NCI-H446 treated with DMSO at 0.1 percent for 48 hours (cell line): ENCODE measurements at places on chromosomes 6 and 20.

GRCh38 chr20:63589261-63590217 is 15.5 kb upstream of the HELZ2 start:
- DNase-seq = no peak

DNA sequence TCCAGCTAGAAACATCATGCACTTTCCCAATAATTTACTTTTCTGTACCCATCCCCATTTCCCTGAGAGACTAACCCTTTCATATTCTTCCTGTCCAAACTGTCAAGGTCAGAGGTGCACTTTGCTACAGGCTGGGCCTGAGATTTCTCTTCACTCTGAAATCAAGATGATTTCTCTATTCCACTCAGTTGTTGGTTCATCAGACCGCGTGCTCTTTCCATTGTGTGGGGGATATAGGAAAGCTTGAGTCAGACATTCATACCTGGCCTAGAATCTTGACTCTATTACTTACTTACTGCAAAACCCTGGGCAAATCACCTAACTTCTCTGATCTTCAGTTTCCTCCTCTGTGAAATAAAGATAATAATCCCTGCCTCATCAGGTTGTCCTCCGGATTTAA is 4.7 kb upstream of the ZDHHC14 start:
- no peak for DNase-seq

DNA sequence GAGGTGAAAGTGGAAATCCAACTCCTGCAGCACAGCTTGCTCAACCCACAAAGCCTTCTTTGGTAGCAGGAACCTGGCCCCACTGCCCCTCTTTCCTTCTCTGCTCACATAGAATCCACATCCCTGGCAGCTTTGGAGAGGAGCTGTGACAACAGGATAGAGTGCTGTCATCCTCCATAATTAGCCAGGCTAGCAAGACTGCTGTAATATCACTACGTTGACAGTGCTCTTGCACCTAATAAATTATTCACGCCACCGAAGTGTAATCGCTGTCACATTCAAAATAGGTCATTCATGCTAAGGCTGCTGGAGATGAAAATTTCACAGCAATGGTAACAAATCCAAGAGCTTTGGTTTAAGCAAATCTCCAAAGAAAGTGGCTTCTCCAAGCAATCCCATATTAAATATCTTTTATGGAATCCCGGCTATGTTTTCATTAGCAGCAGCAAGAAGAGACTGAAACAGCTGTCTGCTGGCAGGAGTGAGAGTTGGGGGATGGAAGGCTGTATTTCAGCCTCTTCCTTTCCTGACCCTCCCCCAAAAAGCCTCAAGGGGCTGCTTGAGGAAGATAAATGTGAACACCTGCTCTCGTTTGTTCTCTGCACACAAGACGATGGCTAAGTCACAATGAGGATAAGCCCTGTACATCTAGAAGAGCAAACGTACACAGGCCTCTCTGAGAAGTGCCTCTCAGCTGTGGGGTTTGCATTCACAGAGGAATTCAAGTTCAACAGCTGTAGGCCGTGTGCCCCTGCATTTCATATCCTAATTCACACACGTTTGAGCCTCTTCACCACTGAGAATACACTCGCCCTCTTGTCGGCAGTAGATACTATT is 16.5 kb downstream of the RIPOR2 start:
- no peak for DNase-seq

- no peak for DNase-seq
Observed at GRCh38 chr6:125679128-125679527, 70.3 kb upstream of the HEY2 start.

DNA sequence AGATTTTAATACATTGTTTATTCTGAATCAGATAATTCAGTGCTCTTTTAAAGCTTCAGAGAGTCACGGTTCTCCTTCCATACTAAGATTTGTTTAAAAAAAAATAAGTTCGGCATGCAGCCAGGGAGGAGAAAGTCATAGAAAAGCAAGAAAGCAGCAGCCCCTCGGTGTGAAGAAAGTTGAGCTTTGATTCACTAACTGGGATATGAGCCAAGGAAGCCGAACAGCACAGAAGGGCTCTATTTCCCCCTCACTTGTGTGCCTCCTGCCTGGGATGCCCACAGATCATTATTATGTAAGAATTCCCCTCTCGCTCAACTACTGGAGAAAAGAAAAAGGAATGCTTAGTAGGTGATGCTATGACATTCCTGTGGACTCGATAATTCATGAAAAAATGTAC is 69.3 kb upstream of the SYNJ2 start:
- peak; percentile 32 for DNase-seq

DNA sequence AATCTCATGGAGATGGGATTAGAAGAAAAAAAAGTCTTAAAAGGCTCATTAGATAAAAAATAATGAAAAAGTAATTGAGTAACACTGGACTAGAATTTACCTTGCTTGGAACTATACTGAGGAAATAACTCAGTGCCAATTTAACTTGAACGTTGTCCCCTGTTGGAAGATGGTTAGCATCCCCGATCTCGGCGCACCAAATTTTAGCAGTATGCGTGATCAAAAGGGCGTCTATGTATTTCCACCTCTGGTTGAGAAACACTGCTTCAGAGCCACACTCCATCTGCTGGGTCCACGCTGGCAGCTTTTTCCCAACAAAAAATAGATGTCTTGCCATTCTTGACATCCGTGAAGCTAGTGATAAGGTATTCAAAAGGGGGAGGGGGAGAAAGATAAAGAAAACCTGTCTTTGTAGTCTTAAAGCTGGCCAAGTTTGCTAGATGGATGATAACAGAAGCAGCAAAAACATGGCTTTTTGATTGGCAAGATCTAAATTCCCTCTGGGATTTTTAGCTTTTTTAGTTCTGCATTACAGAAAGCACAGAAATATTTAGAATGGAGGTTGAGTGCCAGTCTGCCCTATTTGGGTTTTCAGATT is 6.4 kb downstream of the HINT3 start:
- DNase-seq = no peak

GRCh38 chr6:27809939-27810767 is 102.0 kb downstream of the OR2B2 start:
- DNase-seq = peak; percentile 80

- no peak for DNase-seq
Observed at GRCh38 chr20:13286052-13286451, 65.0 kb downstream of the ISM1 start.

- DNase-seq = peak; percentile 86
Observed at GRCh38 chr6:68726337-68726736, 91.3 kb downstream of the ADGRB3 start.

DNA sequence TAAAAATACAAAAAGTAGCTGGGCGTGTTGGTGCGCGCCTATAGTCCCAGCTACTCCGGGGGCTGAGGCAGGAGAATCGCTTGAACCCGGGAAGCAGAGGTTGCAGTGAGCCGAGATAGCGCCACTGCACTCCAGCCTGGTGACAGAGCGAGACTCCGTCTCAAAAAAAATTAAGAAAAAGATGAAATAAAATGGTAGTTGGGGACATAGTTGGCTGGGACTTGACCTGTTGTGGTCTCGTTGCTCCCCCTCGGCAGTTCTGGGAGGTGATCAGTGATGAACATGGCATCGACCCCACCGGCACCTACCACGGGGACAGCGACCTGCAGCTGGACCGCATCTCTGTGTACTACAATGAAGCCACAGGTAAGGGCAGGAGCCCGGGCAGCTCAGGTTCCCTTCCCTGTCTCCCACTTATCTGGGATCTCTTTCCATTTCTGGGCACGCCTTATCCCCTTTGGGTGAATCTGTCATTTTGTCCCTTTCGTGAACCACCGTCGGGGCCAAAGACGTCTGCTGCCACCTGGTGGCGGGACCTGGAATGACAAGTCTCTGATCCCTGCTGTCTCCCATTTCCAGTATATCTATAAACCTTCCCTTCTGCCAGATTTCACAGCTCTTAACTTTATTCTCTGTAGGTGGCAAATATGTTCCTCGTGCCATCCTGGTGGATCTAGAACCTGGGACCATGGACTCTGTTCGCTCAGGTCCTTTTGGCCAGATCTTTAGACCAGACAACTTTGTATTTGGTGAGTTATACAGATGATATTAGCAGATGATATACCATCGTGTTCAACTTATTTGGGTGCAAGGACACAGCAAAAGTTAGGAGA is 2.3 kb downstream of the TUBB start:
- peak; percentile 42 for DNase-seq

GRCh38 chr20:18929800-18930199 is 116.2 kb downstream of the SCP2D1 start:
- no peak for DNase-seq

DNA sequence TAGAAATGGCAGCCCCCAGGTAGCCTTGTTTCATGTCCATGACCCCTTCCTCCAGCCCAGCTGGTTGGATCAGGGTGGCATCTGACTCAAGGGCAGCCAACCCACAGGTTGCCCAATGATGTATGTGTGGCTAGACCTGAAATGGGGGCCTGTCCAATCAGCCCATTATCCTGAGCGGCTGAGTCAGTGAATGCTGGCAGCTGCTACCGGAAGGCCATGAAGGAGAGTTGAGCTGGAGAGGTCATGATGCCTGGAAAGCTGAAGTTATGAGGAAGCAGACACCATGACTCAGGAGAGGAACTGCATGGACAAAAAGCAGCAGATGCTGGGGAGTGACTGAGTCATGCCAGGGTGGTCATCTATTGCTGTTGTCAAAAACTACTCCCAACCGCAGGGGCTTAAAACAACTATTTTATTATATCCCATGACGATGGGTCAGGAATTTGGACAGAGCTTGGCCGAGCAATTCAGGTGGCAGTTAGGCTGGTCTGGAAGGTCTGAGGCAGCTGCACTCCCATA is 67.3 kb downstream of the MDGA1 start:
- DNase-seq = peak; percentile 24

- DNase-seq = no peak
Observed at GRCh38 chr6:4662886-4663285, 113.3 kb upstream of the CDYL start.

DNA sequence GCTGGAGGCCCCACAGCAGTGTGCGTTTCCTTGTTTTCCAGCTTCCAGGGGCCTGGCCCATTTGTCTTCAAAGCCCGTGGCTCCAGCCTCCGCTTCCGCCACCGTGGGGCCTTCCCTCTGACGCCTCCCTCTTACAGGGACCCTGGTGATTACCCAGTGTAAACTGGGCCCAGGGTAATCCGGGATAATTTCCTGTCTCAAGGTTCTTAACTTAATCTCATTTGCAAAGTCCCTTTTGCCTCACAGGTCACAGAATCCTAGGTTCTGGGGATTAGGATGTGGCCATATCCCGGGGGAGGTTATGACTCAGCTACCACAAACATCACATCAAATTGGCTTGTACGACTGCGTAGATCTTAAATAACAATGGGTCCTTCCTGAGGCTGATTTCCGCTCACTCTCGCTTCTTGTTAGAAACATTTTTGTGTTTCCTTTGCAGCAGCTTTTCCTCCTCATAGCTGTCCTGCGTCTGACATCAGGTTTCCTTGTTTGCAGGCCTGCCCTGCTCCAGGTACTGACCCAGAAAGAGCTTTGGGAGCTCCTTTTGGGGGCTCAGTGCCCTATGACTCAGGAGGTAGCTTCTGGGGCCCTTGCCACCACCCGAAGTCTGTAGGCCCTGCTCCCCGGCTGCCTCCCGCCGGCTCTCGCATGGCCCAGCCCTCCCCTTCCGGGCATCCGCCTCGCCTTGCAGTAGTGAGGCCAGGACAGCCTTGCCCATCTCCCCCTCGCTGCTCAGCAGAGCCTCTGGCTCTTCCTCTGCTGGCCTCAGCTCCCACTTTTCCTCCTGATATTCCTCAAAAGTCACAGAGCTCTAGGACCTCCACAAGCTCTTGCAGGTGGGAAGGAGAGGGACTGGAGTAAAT is 100.5 kb downstream of the ERMARD start:
- no peak for DNase-seq

GRCh38 chr20:43846516-43846905 is 68.1 kb upstream of the TOX2 start:
- no peak for DNase-seq

DNA sequence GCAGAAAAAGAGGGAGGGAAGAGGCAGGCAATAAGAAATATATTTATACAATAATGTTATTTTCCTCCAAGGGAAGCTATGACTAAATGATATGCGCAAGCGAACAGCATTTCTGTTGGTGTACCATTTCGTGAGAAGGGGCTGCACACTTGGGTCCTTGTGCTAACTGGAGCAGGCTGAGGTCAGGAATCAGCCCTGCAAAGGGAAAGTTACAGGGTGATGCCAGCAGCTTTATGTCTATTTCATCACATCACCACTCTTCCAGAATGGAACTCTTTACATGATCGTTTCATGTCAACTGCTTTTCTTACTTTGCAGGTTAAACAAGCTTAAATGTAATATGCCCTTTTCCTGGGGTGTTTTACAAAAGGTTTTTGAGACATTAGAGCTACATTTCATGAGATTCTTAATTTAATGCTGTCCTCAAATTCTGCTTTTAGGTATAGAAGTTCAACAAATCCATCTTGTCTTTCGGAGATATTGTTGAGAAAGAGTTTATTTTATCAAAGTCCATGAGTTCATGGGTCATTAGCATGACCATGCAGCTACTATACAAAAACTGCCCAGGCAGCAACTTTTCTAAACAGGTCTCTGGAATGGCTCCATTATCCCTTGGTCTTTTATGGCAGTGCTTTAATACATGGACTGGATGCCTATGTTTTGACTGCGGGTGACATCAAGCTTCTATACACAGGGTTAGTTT is 443.8 kb downstream of the TENT5A start:
- DNase-seq = no peak

DNA sequence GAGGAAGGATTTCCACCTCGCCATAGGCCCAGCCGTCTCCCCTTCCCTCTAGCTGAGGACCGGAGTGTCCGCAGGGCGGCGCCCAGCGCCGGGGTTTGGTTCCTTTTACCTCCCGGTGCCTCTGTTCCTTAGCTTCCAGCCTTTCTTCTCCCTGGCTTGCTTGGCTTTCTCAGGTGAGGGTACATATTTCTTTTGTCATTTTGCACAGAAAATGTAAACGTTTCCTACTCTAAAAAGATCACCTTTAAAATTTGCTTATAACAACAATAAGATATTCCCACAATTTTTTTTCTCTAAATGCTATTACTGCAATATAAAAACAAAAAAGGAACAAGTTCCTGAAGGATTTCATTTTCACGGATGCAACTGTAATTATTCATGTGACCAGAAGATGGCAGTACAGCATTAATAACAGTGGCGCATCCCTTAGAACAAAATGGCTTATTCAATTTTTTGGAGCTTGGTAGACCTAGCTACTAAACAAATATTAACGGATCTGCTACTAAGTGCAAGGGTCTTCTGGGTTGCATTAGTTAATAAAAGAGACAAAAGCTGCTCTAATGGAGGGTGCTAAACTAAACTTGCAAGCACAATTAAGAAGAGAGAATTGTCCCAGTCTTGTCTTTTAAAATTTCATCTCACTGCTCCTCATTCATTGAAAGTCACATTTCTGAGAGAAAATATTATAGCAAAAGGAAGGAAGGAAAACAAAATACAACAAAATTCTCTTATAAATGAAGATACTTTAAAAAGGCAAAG is 172.9 kb downstream of the ADGRG6 start:
- peak; percentile 58 for DNase-seq

DNA sequence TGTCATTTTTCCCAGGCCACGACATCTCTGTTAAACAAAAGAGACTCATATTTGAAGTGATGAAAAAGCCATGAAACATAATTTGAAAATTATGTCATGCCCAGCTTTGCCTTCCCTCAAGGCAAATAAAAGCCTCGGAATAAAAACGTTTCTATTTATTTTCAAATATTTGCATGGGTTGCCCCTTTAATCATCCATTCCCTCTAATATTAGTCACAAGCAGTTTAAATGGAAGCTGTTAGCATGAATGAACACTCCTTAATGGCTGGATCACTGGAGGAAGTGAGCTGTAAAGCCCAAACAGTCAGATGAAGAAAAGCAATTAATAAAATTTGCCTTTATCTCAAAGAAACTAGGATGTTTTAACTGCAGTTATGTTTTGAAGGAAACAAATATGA is 69.3 kb upstream of the STMND1 start:
- peak; percentile 39 for DNase-seq

GRCh38 chr6:74611220-74611619 is 594.6 kb downstream of the COL12A1 start:
- no peak for DNase-seq

GRCh38 chr6:146087386-146087785 is 58.5 kb downstream of the GRM1 start:
- DNase-seq = no peak
